ENCODE measurements at places on chromosomes 6 and 20.
A peak's percentile ranks its signal among the peaks of the same experiment; 100 is the strongest.

DNA sequence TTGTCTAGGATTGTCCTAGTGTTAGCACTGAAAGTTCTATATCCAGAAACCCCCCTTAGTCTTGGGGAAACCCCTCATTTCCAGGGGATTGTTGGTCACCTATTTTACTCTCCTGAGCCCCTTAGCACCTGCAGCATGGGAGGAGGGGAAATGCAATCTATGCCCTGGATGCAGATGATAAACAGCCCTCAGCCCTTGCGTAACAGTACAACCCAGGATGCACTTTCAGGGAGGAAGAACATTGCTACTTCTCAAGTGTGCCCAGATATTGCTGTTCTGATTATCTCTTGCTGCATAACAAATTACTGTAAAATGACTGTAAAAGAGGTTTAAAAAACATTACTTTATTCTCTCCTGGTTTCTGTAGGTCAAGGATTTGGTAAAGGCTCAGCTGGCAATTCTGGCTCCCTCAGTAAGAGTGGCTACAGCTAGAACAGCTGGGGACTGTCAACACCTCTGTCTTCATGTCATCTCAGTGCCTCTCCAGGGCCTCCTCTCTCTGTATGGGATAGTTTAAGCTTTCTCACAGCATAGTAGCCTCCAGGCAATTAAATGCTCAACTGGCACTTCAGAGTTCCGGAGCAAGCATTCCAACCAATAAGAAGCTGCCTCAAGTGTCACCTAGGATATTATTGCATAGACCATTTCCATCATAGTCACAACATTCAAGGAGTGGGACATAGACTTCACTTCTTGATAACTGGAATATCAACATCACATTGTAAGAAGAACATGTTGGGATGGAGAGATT lies 117.8 kb upstream of the FOXO3 start:
- no peak for DNase-seq
- H3K27ac ChIP-seq = no peak overlapping the region
- H3K4me3 ChIP-seq = no peak overlapping the region
- no peaks in the 10 kb centered on the region for H3K4me1 ChIP-seq

DNA sequence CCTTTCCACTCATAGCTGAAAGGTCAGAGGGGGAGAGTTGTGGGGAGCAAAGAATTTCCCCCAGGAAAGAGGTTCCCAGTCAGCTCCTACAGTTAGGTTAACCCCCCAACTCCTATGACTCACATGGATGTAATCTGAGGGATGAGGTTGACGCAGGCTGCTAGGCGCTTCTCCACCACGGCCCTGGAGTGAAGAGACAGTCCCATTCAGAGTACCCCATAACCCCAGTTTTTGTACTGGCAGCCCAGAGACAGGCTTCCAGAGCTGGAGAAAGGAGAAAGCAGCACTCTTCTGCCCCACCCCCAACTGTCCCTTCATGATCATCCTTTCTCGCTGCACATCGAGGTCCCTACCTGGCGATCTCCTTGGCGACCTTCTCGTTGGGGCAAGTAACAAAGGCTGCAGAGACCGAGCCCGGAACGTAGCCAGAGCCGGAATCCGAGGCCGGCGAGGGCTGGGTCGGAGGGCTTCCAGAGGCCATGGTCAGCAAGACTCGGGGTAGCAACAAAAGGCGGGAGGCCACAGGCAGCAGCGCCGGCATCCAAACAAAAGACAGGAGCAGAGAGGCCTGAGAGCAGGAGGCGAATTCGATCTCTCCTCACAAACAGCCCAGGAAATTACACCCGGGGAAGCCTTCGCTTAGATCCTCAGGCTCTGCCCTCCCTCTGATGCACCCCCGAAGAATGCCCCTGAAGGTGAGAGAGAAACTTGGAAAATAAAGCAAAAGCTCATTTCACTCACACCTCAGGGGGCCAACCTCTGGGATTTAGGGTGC lies 592 bp downstream of the CUTA start:
- DNase-seq = peak; percentile 55
- H3K4me1 ChIP-seq = peaks cover 15% of the 10 kb centered on the region
- peaks cover 13% of the 10 kb centered on the region for H3K27me3 ChIP-seq
- H3K36me3 ChIP-seq = 0 out of 2 replicates have a peak, but pooled peaks cover 6% of the 10 kb centered on the region
- H3K27ac ChIP-seq = peak overlapping the region; percentile 74

- no peaks in the 10 kb centered on the region for H3K27me3 ChIP-seq
- H3K4me3 ChIP-seq = no peak overlapping the region
- no peaks in the 10 kb centered on the region for H3K4me1 ChIP-seq
- 0 out of 2 replicates have a peak, but pooled peaks cover 4% of the 10 kb centered on the region for H3K36me3 ChIP-seq
- no peak for DNase-seq
- no peak overlapping the region for H3K27ac ChIP-seq
Measured at GRCh38 chr6:105113422-105113821, 66.4 kb downstream of the POPDC3 start.

- H3K27ac ChIP-seq = no peak overlapping the region
- no peaks in the 10 kb centered on the region for H3K36me3 ChIP-seq
- no peak overlapping the region for H3K4me3 ChIP-seq
- DNase-seq = no peak
Measured at GRCh38 chr6:38901802-38902522, 146.6 kb upstream of the GLP1R start.

GRCh38 chr6:127550403-127550802 lies 26.6 kb upstream of the C6orf58 start:
- no peak for DNase-seq
- H3K4me3 ChIP-seq = no peak overlapping the region
- peaks cover 13% of the 10 kb centered on the region for H3K4me1 ChIP-seq
- H3K27ac ChIP-seq = no peak overlapping the region
- H3K27me3 ChIP-seq = no peaks in the 10 kb centered on the region

- peaks cover 10% of the 10 kb centered on the region for H3K27me3 ChIP-seq
- H3K27ac ChIP-seq = no peak overlapping the region
- H3K4me1 ChIP-seq = no peaks in the 10 kb centered on the region
- H3K36me3 ChIP-seq = no peaks in the 10 kb centered on the region
- no peak overlapping the region for H3K4me3 ChIP-seq
Measured at GRCh38 chr6:162099685-162100084, 627.9 kb downstream of the PRKN start.

GRCh38 chr20:25466846-25467245 lies 59.4 kb downstream of the GINS1 start:
- no peak overlapping the region for H3K27ac ChIP-seq
- no peak for DNase-seq
- no peaks in the 10 kb centered on the region for H3K36me3 ChIP-seq
- H3K4me3 ChIP-seq = no peak overlapping the region
- no peaks in the 10 kb centered on the region for H3K27me3 ChIP-seq

All from PC-9 (cell line).